Gastroesophageal sphincter (tissue), 4 donors: ENCODE measurements at places on chromosomes 3 and 15.

DNA sequence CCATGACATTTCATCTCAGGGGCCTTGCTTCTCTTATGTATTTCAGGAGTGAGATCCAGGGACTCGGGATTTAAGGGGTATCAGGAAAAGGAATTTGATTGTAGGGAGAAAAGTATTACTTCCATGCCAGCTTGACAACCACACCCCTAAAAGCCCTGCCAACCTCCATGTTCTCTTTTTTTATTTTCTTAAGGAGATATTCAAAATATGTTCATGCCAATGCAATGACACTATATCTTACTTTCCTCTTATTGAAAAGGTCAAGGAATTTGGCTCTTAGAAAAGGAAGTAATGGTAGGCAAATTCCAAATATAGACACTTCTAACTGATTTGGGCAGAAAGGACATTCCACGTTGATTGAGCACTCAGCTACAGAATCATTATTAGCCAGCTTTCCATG is 407.5 kb upstream of the NECTIN3 start:
- H3K36me3 ChIP-seq: no peaks in the 10 kb centered on the region
- no peaks in the 10 kb centered on the region for H3K27me3 ChIP-seq
- H3K4me1 ChIP-seq: no peaks in the 10 kb centered on the region
- H3K27ac ChIP-seq: no peak overlapping the region
- no peak overlapping the region for H3K4me3 ChIP-seq
- ATAC-seq: no peak

GRCh38 chr3:140188285-140188684 is 253.3 kb downstream of the CLSTN2 start:
- H3K36me3 ChIP-seq: no peaks in the 10 kb centered on the region
- no peaks in the 10 kb centered on the region for H3K27me3 ChIP-seq
- no peak overlapping the region for H3K4me3 ChIP-seq

GRCh38 chr3:195041871-195042742 is 228.9 kb downstream of the XXYLT1 start:
- ATAC-seq: no peak
- no peak overlapping the region for H3K4me3 ChIP-seq
- no peaks in the 10 kb centered on the region for H3K36me3 ChIP-seq
- H3K27me3 ChIP-seq: peaks cover 4% of the 10 kb centered on the region

DNA sequence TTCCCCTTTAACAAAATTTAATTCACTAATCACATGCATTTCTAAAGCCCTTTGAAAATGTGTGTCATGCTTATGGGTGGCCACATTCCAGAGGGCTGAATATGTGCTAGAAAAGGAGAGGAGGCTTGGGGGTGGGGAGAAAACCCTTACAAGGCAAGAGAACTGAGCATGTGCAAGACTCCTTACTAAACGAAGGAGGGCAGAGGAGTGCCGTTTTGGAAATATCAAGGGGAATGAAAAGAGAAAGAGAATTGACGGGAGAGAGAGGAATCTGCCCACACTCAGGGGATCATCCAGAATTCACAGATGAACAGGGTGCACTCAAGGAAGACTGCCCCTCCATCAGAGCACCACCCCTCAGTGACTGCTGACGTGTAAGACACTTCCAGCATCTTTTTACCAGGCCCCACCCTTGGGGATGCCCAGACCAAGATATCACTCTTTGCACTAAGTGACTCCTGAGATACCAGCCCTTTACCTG is 37.9 kb upstream of the TSC22D2 start:
- H3K27me3 ChIP-seq: no peaks in the 10 kb centered on the region
- no peaks in the 10 kb centered on the region for H3K36me3 ChIP-seq
- peak; percentile 82 for ATAC-seq

GRCh38 chr15:83081256-83082014 is 14.4 kb upstream of the BTBD1 start:
- H3K36me3 ChIP-seq: no peaks in the 10 kb centered on the region
- no peak overlapping the region for H3K4me3 ChIP-seq
